Naive B cell (primary cell): ENCODE measurements at places on chromosomes 1 and 21.

GRCh38 chr1:42144711-42145388, 8.4 kb upstream of the GUCA2B start:
- DNase-seq: no peak

DNA sequence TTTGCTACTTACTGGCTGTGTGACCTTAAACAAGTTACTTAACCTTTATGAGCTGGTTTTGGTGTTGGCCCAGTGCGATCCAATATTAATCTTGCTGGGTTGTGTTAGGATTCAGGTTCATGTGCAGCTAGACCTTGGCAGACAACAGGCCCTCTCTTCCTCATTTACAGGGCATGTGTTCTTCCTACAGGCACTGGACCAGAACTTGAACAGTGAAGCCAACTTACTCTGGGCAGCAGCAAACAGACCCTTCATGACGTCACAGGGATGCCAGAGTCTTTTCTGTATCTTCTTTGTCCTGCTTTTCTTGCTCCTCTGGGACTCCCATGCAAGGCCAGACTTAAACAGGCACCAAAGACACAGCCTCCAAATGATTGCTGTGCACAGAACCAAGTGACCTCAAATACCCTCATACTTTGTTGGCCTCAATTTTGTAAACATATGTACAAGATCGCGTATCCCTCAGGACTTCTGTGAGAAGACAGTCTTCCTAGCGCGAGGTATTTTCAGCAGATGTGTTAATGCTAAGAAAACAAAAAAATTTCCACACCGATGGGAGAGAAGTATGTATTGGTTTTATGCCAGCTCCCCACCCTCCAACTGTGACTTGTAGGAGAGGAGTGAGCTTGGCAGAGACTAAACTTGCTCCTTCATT, 73.7 kb downstream of the URB2 start:
- DNase-seq: no peak

DNA sequence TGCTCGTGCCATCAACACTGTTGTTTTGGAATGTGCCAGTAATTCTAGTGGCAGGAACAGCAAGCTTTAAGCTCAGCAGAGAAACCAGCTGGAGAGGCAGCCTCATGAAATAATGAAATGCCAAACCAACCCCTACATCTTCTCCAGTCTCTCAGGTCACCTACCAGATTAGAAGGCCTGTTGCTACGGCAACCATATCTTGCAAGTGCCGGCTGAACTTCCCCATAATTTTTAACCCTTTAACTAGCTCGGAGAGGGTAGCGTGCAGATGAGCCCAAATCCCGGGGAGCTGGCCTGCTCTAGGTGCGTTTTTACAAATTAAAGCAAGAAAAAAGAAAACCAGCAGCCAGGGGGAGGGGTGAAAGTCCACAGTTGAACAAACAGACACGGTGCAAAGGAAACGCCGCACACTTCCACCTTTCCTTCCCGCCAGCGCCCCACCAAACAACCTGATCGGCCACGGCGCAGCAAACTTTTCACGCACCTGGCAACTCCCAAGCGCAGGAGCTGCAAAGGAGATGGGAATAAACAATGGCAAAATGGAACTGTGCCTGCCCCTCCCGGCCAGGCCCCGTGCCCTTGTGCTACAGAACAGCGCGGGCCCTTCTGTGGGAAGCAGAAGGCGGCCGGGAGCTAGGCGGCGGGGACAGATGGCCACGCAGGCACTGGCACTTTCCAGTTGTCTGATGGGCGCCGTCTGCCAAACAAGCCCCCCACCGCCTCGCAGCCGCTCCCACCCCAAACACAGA, 50.1 kb downstream of the SSBP3 start:
- DNase-seq: peak; percentile 25

DNA sequence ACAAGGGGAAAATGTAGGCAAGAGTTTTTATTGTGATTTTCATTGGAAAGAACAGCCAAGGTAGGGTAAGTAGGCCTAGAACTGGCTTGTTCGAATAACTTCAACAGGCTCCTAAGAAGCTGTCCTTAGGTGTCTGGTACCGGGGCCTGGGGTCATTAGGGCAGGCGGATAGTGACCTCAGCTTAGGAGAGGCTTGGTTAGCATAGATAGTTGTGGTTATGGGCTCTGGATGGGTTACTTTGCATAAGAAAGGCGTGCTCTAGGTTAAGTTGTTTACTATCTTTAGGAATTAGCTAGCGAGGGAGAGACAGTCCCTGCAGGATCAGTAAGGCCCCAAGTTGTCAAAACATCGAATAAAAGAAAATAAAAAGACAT, 20.7 kb upstream of the HPCAL4 start:
- no peak for DNase-seq

- DNase-seq: no peak
These were observed 335.7 kb upstream of the SNX7 start for GRCh38 chr1:98325646-98326440.

DNA sequence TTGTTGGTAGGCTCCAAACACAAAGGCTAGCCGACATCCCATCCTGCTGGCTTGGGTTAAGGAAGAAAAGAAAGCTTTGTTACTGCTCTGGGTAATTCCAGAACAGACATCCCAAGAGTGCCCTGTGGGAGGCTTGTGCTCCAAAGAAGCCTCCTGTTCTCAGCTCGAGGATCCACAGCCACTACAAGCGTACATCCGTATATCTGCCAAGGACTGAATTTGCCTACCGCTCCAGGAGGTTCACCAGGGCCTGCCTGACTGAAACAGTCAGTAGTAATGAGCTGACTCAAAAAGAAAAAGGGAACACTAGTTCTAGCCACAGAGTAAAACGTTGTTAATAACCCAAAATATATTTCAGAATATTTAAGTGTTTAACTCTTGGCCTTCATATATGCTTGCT, 24.8 kb upstream of the MUTYH start:
- DNase-seq: no peak

GRCh38 chr1:239856067-239856466, 235.6 kb upstream of the FMN2 start:
- no peak for DNase-seq

DNA sequence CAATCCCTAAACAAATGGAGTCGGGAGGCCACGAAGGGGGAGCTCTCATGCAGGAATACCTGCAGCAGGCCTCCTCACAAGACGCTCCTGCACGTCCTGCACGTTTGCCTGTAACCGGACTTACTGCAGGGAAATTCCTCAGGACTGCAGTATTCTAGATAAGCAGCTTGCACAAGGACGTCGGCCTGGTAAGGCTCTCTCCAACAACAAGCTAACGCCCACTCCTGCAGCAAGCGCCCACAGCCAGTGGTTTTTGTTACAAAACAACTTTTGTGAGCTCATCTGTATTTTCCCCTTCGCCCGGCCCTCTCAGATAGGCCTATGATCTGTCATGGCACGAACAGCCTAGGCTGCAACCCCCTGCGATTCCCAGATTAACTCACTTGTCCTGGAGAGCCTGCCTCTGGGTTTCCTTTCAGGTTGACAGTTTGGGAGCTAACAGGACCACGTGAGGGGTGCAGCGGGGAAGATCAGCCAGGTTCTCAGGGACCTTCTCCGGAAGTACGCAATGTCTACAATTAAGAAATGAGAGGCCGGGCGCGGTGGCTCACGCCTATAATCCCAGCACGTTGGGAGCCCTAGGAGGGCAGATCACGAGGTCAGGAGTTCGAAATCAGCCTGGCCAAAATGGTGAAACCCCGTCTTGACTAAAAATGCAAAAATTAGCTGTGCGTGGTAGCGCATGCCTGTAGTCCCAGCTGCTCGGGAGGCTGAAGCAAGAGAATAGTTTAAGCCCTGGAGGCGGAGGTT, 921 bp upstream of the MIB2 start:
- DNase-seq: no peak

GRCh38 chr1:24923485-24924113, 6.5 kb downstream of the RUNX3 start:
- DNase-seq: peak; percentile 50

GRCh38 chr1:101181930-101182329, 54.9 kb upstream of the S1PR1 start:
- DNase-seq: no peak

DNA sequence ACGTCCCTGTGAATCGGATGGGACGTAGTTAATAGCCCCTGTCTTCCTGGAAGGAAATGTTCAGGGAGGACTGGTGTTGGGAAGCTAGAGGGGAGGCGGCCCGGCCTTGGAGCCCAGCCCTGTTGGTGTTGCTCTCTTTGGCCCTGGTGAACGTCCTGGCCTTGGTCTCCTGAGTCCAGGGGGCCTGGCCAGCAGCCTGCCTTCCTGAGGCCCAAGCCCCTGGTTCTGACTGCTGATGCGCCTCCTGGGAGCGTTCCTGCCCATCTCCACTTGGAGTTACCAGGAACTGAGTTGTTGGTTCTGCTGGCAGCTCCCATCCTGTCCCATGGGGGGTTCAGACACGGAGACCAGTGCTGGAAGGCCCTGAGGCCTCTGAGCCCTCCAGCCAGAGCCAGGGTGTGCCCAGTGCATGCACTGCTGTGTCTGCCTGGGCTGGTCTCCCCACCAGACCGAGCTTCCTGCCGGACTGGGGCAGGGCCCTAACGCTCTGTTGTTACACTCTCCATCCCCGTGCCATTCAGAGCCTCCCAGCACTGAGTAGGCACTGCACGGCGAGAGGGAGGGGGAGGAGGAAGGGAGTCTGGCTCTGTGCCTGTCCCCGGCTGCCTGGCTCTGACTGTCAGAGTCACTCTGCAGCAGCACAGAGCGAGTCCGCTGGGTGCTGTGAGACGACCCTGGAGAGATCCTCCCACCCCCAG, 382.5 kb upstream of the VAMP3 start:
- no peak for DNase-seq

DNA sequence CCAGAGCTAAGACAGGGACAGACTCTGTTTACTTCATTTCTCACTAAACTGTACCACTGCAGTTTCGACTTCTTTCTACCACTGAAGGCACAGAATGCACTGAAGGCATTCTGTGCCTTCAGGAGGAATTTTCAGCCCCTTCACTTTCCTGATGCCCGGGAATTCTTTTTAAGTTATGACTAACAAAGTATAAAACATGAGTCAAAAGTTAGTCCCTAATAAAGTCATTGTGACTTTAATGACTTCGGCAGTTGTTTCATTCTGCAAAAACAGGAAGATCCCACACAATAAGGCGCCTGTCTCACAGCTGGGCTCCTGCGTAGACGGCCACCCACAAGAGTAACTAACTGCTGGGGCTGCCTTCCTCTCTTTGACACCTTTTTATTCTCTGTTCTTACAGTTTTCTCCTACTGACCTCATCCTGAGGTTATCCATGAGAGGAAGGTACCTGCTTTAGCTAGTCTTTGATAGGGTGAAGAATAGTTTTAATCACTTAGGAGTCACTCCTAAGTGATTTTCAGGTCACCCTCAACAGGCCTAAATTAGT, 183.9 kb upstream of the SGIP1 start:
- DNase-seq: peak; percentile 64

GRCh38 chr21:37008724-37009123, 2.2 kb downstream of the RIPPLY3 start:
- DNase-seq: no peak

GRCh38 chr1:245934409-245934808, 572.7 kb downstream of the SMYD3 start:
- DNase-seq: no peak

DNA sequence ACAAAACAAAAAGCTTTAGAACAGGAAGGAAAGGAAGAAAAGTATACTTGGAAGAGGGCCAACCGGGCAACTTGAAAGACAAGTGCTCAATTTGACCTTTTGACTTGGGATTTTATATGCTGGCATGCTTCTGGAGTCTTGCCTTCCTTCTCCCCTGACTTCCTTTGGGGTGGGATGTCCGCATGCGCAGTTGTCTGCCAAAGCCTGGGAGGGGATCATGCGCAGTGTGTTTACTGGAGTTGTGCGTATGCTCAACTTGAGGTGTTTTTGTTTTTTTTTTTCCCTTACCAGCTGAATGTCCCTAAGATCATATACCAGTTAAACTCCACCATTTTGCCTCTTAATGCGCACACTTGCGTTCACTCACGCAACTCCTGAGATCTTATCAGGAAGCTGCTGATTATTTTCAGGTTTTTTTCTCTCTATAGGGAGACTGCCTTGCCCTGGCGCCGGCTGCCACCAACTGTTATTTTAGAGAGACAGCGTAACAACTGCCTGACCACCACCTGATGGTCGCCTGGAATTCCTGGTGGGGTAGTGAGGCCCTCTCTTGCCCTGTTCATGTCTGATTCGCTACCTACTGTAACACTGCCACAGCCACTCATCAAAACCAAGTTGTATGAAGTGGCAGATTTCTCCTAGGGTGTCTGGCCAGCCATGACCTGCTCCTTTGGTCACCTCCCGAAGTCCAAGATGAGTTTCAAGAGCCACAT, 138.7 kb upstream of the ZNF644 start:
- DNase-seq: no peak

GRCh38 chr1:51957618-51958017, 32.9 kb downstream of the RAB3B start:
- no peak for DNase-seq

DNA sequence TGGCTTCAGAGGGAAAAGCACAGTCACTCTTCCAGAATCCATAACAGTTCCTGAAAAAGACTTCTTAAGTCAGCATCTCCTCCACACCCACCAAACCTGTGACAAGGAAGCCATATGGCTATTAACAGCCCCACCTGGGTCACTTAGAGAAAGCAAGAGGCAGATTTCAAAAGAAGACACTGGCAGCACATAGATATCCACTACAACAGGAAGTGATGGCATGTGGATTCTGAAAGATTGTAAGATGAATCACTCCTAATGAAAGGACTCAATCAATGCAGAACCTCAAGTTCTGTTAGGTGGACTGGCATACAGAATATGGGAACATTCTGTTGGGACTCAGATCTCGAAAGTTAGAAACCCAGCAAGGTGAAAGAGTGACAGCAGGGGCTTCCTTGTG, 365.9 kb downstream of the TGFB2 start:
- no peak for DNase-seq

- no peak for DNase-seq
These were observed 10.6 kb downstream of the ZZZ3 start for GRCh38 chr1:77671836-77672235.

GRCh38 chr21:36539434-36540150, 59.7 kb upstream of the CLDN14 start:
- no peak for DNase-seq

DNA sequence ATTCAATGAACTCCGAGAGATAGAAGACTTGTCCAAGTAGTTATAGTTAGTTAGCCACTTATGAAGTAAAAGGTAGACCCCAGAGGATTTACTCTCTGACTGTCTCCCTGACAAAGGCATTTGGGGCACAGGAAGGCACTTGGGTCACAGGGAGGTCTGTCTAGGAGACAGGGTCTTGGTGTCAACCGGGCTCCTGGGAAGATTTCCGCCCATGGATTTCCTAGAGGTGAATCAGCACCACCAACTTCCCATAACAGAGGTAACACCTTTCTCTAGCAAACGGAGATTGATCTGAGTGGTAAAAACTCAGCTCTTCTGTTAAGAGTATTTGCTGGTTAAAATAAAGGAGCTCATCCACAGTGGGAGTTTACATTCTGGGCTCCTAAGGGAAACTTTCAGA, 16.4 kb downstream of the CCN1 start:
- DNase-seq: no peak
